ENCODE measurements at places on chromosomes 1 and 21.

GRCh38 chr1:157146244-157146643 lies 8.0 kb upstream of the ETV3 start:
- no peak for DNase-seq

DNA sequence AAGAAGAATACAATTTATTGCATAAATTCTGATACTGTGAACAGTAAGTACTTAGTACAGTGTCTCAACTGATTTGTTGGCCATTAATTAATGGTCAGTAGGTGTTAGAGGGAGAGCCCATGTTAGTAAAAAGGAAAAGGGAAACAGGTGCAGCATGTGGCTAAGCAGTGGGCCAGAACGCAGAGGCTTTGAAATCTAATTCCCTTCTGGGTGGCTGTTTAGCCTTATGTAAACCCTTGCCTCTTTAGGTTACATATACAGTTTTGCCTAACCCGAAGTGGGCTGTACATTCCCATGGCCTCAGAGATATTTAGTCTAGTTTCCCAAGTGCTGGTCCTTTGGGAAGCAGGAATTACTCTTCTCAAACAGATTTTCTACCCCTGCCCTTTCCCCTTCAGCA lies 43.5 kb upstream of the BCL9 start:
- no peak for DNase-seq

DNA sequence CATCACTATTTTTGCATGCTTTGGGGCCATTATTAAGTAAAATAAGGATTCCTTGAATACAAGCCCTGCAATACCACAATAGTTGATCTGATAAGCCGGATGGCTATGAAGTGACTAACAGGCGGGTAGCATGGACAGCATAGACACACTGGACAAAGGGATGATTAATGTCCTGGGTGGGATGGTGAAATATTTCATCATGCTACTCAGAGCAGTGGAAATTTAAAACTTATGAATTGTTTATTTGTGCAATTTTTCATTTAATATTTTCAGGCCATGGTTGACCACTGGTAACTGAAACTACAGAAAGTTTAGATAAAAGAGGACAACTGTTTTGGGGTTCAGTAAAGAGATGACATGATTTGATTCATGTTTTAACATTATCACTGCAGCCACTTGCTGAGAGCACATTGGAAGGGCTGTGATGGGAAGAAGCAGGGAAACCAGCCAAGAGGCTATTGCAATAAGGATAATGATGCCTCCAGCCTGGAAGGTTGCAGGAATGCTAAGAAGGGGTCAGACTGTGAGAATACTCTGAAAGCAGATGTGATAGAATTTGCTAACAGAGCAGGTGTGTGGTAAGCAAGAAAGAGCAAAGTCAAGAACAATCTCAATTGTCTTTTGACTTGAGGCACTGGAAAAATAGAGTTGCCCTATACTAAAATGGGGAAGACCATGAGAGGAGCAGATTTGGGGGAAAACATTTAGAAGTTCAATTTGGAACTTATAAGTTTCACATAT lies 62.5 kb upstream of the TNFSF4 start:
- peak; percentile 86 for DNase-seq

- DNase-seq: peak; percentile 98
These were observed 61.3 kb downstream of the FAAP20 start for GRCh38 chr1:2133039-2133878.

- peak; percentile 91 for DNase-seq
These were observed 14.4 kb upstream of the NOS1AP start for GRCh38 chr1:162055062-162055461.

DNA sequence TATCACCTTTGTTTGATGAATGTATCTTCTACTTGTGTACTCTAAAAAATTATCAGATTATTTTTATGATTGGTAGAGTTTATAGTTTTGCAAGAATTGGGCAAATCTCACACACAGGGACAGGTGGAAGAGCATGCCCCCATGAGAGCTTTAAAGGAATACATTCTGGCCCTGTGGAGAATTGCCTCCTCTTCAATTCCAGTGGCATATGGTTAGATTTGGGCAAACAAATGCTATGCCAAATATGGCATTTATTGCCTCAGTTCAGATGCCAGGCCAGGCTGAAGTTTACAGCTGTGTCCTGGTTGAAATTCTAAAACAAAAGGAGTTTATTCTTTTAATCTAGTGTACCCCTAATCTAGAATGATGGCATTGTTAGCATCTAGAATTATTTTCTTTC lies 162.4 kb upstream of the CACYBP start:
- DNase-seq: no peak

DNA sequence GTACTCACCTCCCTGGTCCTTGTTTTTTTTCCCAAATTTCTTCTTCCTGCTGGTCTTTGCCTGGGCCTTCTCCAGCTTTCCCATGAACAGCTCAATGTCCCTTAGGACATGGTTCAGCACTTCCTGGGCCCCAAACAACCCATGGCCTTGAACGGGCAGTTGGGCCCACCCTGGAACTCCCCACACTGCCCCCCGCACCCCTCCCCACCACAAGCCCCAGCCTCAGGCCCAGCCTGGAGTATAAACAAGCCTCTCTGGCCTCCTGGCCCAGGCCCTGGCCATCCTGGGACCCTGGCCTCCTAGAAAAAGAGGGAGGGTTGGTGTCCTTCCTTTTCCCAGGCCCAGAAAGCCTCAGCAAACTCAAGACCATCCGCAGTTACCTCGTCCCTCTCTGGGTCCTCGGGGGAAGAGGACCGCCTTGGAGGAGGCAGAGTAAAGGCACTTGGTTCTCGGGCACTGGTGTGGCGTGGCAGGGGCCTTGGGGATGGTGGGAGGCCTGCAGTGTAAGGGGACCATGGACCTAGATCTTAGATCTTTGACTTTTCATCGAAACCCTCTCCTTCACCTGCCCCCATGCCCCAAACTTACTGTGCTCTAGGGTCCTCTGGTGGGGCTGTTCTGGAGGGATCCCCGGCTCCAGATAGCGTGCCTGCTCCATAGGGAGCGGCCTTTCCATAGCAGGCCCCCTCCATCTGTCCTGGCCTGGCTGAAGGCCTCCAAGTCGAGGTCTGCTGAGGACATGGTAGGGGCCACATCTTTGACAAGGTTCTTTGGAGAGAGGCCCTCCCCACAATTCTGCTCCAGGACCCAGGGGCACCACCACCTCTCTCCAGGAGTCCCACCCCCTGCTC lies 5.6 kb downstream of the EPS8L3 start:
- no peak for DNase-seq

- DNase-seq: no peak
These were observed 49.7 kb upstream of the EPB41 start for GRCh38 chr1:28864695-28865094.

DNA sequence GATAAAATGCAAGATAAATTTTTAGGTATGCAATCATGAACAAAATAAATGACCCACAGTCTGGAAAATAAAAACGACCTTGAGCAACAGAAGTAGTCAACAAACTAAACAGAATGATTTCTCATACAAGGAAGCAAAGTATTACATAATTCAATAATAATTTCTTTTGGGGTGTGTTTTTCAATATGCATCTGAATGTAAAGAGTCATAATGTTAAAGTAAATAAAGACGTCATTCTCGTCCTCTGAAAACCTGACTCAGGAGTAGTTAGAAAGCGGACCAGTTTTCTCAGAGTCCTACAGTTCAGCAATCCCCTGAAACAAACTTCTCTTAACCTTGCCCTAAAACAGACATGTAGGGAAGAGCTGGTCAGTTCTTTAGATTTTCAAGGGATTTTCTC lies 18.6 kb downstream of the CDC42BPA start:
- peak; percentile 42 for DNase-seq

GRCh38 chr1:217133958-217134856 lies 411.0 kb upstream of the ESRRG start:
- DNase-seq: peak; percentile 19

- DNase-seq: peak; percentile 36
These were observed 21.3 kb upstream of the ATF3 start for GRCh38 chr1:212587016-212587887.

DNA sequence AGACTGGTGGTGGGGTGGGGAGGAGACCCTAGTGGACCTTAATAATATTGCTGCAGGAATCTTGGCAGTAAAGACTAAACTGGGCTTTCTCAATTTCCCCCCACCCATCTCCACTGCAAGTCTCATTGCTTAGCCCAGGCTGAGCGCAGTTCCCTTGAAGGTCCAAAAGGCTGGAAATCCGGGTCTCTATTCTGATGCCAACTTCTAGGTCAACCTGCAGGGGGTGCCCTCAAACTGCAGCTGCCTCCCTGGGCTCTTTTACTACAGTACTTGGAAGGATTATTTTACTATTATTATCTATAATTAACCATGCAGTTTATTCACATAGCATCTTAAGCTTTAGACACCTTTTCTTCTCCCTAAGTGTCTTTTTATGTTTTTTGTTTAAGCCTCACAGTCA lies 85.4 kb upstream of the WARS2 start:
- no peak for DNase-seq

DNA sequence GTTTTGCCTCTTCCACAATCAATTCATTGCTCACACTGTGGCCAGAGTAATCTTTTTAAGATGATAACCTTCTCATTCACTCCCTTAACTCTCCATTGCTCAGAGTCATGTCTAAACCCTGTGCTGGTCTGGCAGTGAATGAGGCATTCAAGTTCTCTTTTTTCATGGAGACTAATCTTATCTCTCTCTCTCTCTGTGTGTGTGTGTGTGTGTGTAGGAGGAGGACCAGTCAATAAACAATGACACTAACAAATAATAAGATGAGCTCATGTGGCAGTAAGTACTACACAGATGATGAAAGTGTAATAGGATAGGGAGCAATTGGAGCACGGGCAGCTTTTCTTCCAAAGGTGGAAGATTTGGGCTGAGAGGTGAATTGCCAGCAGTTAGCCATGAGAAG lies 122.0 kb upstream of the B3GALT2 start:
- no peak for DNase-seq

GRCh38 chr21:39737376-39738000 lies 7.5 kb upstream of the IGSF5 start:
- DNase-seq: no peak

GRCh38 chr21:15754640-15755039 lies 24.9 kb downstream of the USP25 start:
- DNase-seq: peak; percentile 67

DNA sequence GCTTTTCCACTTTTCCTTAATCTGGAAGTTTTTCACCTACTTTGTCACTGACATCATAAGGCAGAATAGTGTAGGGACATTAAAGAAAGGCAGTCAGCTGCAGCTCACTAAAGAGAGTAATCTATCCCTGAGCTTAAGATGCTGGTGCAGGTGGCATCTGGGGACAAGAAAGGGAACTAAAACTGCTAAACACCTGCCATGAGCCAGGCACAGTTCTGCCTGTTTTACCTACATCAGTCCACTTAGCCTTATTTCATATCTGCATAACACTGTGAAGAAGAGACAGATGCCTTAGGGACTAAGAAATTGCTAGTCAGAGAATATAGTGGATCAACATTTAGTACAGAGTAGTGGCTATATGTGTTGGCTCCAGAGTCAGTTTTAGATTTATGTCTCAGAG lies 88.1 kb downstream of the GPATCH2 start:
- DNase-seq: no peak

GRCh38 chr1:228062812-228063211 lies 19.7 kb upstream of the ARF1 start:
- no peak for DNase-seq

GRCh38 chr1:101452825-101453224 lies 216.0 kb downstream of the S1PR1 start:
- no peak for DNase-seq

- no peak for DNase-seq
These were observed 34.9 kb downstream of the DNAJC11 start for GRCh38 chr1:6666696-6667095.

GRCh38 chr1:181504399-181504842 lies 21.1 kb downstream of the CACNA1E start:
- DNase-seq: peak; percentile 25

DNA sequence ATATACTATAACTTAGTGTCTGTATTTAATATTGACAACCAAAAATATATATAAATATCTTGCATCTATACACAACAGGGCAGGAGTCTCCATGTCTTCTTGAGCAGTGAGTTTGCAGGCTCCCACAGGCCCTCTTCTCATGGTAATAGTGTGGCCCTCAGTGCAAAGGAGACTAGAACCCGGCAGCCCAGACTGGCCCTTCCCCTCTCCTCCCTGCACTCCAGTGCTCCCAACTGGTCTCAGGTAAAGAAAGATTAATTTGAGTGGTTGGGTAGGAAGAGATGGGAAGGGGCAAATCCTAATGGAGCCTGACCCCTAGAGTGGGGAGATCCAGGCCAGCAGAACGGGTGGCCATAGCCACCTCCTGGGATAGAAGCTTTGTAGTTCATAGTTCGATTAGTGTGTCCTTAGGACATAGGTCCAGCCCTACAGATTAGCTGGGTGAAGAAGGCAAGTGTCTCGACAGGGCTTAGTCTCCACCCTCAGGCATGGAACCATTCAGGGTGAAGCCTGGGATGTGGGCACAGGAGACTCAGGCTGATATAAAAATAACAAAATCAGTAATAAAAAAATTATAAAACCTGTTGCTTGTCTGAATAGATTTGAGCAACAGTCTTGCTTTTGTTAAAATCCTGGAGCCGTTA lies 32.3 kb downstream of the SLC2A1 start:
- no peak for DNase-seq

- peak; percentile 72 for DNase-seq
These were observed 44.6 kb downstream of the MIGA1 start for GRCh38 chr1:77824079-77824478.

- no peak for DNase-seq
These were observed 29.6 kb upstream of the RGS16 start for GRCh38 chr1:182633657-182634281.

GRCh38 chr1:166470014-166470413 lies 303.2 kb upstream of the FAM78B start:
- DNase-seq: no peak

- no peak for DNase-seq
These were observed 35.5 kb upstream of the IPO9 start for GRCh38 chr1:201793306-201793925.

- DNase-seq: no peak
These were observed 27.3 kb downstream of the TEX35 start for GRCh38 chr1:178540204-178540603.

DNA sequence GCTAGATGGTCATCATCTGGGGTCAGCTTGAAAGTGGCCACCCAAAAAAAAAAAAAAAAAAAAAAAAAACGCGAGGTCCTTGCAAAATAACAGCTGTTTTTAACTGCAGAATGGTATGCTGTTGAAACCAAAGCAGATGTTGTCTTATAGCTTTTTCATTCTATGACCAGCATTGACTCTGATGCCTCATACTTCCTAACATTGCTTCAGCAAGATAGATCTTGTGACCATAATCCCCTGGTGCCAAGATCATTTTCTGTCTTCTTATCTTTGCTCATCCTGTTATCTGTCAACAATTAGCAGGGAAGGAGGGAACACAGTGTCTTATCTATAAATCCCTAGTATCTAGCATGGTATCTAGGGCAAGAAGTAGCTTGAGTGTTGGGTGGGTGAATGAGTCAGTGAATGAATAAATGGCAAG lies 181.5 kb downstream of the PLPP3 start:
- peak; percentile 89 for DNase-seq

- no peak for DNase-seq
These were observed 85.6 kb upstream of the TTC39A start for GRCh38 chr1:51415963-51416362.

All from fibroblast of mammary gland (primary cell).